ENCODE measurements at places on chromosomes 4 and X.

GRCh38 chr4:2954358-2955185 lies 8.6 kb downstream of the NOP14 start:
- no peak for DNase-seq

DNA sequence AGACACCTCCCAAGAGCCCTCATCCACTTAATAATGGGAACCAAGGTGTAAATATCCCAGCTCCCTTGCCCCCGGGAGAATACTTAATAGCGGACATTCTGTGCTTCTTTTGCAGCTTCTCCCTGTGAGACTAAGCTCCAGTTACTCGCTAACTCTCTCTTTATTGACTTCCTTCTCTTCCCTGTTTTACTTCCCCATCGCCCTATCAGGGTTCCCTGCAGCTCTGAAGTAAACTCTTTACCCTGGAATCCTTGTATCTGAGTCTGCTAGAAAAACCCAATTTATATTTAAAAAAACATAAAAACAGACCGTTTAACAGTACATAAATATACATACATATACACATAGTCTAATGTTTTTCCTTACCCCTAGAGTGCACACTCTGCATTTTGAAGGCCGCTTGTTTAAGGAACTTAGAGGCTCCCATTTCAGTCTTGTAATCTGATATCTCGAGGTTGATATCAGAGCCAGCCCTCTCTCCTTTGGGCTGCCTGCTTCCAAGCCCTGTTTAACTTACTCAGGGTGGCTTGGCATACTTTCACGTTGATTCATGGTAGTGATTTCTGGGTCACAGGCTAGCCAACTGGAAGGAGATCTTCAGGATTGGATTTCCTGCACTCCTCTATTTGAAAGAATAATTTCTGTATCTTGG lies 177.4 kb upstream of the SCML1 start:
- DNase-seq = peak; percentile 74

GRCh38 chr4:27009539-27009938 lies 148.9 kb downstream of the STIM2 start:
- no peak for DNase-seq

DNA sequence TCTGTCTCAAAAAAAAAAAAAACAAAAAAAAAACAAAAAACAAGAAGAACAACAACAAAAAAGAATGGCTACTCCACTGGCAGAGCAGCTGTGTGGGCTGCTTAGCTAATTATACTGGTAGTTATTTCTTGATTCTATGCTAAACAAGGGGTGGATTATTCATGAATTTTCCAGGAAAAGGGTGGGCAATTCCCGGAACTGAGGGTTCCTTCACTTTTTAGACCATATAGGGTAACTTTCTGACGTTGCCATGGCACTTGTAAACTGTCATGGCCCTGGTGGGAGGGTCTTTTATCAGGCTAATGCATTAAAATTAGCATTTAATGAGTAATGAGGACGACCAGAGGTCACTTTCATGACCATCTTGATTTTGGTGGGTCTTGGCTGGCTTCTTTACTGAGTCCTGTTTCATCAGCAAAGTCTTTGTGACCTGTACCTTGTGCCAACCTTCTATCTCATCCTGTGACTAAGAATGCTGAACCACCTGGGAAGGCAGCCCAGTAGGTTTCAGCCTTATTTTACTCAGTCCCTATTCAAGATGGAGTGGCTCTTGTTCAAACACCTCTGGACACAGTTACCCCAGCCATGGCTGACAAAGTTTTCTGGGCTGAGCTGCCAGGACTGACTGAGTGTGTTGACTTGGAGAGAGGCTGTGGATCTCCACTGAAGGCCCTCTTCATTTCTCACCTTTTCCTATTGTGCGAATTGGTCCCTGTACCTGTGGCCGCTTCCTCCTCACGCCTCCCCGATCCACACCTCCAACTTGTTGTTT lies 1.3 kb upstream of the OCIAD2 start:
- no peak for DNase-seq

- peak; percentile 30 for DNase-seq
Measured at GRCh38 chr4:86091201-86091600, 268.7 kb downstream of the MAPK10 start.

DNA sequence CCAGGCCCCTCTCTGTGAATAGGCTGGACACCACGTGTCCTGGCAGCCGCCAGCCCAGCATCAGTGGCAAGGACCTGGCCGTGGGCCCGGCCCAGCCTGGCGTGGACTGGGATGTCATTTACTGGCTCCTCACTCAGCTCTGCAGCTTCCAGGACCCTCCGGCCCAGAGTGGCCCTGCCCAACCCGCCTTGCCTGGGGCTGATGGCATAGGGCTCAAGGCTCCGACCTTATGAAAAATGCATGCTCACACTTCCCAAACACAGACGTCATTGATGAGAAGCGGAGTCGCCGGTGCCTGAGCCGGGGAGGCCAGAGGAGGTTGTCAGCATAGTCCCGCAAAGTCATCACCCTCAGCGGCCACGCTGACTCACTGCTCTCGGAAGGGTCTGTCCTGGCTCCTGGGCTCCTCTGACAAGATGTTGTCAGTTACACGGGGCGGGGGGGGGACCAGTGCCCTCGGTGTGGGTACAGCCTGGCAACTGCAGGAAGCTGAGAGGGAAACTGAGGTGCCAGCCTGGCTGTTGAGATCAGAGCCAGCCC lies 14.3 kb downstream of the CFAP99 start:
- no peak for DNase-seq

DNA sequence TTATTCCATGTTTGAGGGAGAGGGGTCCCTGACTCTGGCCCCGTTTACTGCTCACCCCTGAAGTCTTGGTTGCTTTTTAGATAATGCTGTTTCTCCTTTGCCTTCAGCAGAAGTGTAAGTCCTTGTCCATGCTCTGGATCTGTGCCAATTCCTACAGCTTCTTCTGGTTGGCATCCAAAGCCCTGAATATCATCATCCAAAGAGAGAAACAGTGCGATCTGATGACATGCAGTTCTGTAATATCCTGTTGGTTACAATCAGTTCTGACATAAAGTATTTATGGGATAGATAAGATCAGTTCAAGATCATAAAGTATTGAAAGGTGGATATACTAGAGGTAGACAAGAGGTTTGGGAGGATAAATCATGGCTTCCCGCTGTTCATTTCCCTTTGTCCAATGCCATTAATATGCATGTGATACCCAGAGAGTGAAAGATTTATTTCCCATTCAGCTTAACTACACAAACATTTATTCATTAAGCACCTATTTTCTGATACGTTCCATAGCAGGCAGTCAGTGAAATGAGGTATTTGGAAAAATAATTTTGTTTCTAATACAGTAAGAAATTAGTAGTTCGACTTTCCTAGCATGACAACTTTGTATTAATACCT lies 53.2 kb upstream of the TMEM150C start:
- DNase-seq = no peak

GRCh38 chrX:19791562-19791961 lies 95.8 kb downstream of the SH3KBP1 start:
- peak; percentile 16 for DNase-seq

DNA sequence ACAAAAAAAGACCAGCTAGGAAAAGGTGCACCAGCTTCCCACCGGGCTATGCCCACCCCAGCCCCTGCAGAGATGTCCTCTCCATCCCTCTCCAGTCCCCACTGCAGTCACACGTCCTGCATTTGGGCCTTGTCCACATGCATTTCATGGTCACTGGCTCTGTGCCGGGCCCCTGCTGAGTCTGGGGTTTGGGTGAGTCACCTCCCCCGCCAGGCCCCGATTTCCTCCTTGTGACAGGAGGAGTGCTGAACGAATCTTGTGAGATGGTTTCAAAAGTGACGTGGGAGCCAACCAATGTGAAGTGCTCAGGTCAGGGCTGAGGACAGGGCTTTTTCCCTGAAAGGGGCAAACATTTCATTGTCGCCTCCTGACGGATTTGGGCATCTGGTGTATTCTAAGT lies 7.1 kb downstream of the CPZ start:
- DNase-seq = no peak

DNA sequence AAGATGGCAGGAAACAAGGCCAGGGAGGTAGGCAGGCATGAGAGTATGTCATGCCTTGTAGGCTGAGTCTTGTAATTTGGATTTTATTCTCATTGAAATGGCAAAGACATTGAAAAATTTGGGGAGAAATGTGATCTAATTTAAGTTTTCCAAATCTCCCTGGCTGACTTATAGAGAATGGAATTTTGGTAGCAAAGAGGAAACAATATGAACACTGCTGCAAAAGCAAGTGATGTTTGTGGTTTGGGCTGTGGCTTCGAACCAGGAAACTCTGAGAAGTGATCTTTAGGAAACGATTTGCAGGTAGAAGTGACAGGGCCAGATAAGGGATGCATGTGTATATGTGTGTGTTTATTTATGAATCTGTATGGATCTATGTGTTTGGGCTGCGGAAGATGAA lies 35.6 kb downstream of the ARSJ start:
- no peak for DNase-seq

- DNase-seq = no peak
Measured at GRCh38 chr4:142875117-142875516, 29.0 kb upstream of the INPP4B start.

DNA sequence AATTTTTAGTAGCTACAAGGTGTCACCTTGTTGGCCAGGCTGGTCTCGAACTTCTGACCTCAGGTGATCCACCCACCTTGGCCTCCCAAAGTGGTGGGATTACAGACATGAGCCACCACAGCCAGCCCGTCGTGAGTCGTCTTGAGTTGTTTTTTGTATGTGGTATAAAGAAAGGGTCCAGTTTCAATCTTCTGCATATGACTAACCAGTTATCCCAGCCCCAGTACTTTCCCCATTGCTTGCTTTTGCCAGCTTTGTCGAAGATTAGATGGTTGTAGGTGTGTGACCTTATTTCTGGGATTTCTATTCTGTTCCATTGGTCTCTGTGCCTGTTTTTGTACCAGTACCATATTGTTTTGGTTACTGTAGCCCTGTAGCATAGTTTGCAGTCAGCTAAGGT lies 105.9 kb downstream of the OR13H1 start:
- DNase-seq = no peak

GRCh38 chr4:22869235-22869634 lies 176.5 kb downstream of the GBA3 start:
- DNase-seq = no peak

- DNase-seq = no peak
Measured at GRCh38 chr4:82893942-82894341, 3.0 kb upstream of the SEC31A start.

GRCh38 chr4:74038086-74038424 lies 434 bp downstream of the CXCL3 start:
- no peak for DNase-seq

- no peak for DNase-seq
Measured at GRCh38 chrX:41137589-41137988, 52.3 kb downstream of the USP9X start.

- DNase-seq = peak; percentile 81
Measured at GRCh38 chr4:56757261-56757746, 64.2 kb downstream of the SPINK2 start.

- no peak for DNase-seq
Measured at GRCh38 chrX:136202889-136203288, 48.3 kb downstream of the MAP7D3 start.

DNA sequence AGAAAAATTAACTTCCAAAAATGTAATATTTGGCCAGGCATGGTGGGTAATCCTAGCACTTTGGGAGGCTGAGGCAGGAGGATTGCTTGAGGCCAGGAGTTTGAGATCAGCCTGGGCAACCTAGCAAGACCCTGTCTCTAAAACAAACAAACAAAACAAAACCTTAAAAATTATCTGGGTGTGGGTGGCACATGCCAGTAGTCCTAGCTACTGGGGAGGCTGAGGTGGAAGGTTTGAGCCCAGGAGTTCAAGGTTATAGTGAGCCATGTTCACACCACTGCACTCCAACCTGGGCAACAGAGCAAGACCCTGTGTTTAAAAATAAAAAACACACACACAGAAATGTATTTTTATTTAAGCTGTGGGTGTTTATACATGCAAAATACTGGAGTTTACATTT lies 12.0 kb downstream of the FAM120C start:
- no peak for DNase-seq

DNA sequence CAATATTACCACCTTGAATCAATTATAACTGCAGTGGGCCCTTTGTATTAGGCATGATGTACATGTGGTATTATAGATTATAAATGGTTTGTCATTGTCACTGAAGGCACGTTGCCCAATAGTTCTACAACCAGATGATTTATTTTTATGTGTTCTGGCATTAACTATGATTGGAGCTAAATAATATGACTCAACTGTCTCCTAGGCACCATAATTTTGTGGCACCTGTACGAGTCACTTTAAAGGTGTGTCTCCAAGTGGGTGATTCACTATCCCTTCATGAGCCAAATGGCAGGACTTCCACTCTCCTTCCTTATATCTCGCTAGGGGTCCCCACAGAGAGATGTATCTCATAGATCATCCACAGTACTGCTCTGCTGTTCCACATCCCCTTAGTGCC lies 6.1 kb upstream of the SMPX start:
- DNase-seq = peak; percentile 35

GRCh38 chr4:11179796-11180195 lies 248.9 kb downstream of the HS3ST1 start:
- no peak for DNase-seq

DNA sequence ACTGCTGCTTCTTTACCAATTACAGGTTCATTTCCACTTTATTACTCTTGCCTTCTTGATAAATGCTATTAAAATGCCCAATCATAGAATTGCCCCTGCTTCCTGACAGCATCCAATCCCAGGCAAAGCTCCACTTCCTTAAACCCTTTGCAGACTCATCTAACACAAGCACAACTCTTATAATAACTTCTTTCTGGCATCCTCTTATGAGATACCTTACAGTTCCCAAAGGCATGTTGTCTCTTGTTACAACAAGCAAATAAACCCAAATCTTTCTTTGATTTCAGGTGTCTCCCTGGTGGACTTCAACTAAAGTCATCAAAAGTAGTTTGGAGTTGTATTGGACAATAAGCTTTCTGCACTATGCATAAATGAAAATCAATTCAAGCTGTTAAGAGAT lies 22.5 kb upstream of the ADH7 start:
- DNase-seq = peak; percentile 61

DNA sequence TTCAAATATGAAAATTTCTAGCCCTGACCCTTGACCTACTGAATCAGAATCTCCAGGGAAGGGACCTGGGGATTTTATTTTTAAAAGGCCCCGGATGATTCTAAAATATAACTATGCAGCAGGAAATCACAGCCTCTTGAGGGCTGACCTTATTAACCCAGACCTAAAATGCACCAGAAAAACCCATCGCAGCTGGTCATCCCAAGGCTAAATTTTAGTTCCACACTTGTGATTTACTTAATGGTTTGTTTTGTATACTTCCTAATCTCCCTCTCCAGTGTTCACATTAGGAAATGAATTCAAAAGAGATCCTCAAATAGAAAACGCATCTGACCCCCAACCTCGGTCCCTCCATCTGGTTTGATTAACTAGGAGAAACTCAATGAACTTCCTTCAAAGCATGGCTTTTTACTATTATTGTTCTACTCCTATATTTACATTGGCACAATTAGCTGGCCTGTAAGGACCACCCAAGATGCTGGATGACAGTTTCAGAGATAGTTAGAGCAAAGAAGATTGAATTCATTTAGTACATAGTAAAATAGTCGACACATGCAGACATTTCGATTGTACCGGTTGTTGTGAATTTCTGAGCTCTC lies 147.8 kb upstream of the MED14 start:
- DNase-seq = no peak

- no peak for DNase-seq
Measured at GRCh38 chr4:148034813-148035212, 302.9 kb downstream of the ARHGAP10 start.

Measured in epithelial cell of esophagus (primary cell).